Liver (tissue), 10 donors: ENCODE measurements at places on chromosomes 5 and 9.

GRCh38 chr5:16934123-16934522 is 2.0 kb downstream of the MYO10 start:
- peak; percentile 47 for DNase-seq

DNA sequence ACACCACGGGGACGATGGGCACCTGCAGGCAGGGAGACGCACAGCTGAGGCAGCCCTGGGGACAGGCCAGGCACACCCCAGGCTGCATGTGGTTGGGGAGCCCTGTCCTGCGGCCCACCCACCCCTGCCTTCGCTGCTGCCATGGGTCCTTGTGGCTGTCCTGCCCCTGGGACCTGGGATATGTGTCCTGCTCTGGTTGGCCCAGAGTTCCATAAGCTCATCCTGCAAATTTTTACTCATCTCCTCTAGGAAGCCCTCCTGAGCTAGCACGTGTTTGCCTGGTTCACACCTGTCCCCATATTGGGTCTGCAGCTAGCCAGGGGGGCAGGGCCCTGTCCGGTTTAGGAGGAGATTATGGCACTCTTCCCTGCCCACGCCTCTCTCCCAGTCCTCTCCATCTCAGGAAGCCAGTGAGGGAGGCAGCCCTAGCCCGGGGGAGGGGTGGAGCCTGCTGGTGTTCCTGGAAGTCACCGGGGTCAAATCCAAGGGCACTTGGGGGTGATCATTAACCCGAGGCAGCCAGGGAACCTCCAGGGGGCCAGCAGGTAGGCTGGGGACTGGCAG is 12.2 kb downstream of the EGFL7 start:
- peak; percentile 78 for DNase-seq

DNA sequence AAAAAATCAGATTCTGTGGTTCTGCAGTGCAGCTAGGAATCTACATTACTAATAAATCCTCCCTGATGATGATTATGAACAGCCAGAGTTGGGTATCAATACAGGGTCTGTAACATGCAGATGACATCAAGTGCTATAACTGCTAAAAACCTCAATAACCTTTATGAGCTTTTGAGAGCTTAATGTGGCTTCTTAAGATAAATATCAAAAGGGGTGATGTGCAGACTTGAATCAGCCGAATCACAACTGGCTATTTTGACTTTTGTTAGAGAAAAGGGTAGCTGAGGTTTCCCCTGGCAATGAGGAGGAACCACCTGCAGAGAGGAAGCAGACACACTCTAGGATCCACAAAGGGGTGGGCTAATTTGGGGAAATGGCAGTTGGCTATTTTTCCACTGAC is 30.2 kb downstream of the CAPSL start:
- no peak for DNase-seq

DNA sequence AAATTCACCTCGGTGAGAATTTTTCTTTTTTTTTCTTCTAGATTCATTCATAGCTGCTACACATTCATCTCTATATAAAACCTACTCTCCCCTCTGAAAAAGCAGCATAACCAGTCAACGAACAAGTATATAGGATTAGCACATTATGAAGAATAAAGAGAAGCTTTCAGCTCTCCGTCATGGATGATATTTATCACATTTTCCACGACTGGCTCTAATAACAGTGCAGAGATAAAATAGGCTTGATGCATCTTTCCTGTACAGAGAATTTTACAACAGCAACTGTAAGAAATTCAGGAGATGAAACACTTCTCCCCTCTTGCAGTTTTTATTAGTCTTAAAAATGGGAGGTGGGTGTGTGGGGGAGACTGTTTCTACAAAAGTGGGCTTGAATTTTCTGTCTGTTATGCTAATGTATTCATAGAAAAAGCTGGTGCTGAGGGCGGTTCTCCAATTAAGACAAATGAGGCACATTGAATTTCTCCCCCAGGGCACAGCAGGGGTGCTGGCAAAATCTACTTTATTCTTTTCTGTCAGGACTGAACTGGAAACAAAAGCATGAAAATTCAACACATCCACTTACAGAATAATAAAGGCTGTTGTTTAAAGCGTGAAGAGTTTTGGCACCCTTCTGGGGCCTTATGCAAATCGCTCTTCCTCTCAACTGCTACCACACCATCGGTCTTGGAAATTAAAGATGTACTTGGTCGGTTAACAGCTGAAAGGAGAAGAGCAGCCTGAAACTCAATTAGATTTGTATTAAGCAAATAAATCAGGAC is 233.9 kb upstream of the ZNF608 start:
- DNase-seq: no peak

DNA sequence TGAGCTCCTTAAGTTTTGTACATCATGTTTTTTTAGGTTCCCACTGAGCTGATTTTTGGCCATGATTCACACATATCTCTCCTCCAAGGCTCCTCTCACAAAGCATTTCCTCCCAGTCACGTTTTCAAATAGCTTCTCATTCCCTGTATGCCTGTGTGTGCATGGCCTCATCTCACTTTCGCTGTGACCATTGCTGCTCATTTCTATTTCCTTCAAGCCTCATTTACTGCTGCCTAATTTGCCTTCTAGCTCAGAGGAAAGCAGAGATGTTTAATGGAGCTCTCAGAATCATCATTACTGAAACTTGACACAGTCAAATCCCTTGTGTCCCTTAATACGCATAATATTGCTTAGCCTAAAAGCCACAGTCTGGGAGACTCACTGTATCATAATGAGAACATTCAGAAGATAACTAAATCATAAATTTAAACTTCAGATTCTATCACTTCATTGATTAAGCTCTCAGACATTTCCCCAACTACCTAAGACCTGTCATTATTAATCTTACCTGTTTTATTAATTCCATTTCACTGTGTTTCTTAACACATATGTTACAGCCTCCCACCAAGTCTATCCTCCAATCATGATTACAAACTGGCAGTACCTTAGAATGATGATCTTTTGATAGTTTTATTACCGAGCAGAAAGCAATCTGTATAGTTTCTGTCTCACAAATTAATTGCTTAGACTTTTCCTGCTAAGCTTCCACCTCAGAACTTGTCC is 278.3 kb upstream of the PTGER4 start:
- no peak for DNase-seq

DNA sequence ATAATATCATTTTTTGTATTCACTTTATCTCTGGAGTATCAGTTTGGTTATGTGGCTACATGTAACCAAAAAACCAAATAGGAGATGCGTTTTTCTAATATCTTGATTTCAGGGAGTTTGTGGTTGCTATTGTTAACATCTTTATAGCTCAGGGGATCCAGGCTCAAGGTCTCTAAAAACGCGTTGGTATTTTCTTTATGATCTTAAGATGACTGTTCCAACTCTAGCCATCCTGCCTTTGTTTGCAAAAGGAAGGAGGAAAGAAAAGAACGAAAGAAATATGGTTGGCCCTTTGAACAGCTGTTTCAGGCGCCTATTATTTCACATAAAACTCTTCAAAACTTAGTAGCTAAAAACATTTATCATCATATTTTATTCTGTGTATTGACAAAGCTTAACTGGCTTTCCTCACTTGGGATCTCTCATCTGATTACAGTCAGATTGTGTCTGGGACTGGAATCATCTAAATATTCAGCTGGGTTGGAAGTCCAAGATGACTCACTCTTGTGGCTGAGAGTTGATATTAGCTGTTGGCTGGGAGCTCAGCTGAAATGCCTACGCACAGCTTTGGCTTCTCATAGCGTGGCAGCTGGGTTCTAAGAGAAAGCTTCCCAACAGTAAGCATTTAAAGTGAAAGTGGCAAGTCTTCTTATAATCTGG is 60.1 kb downstream of the FAM174A start:
- no peak for DNase-seq

GRCh38 chr5:145554399-145554798 is 280.7 kb downstream of the PRELID2 start:
- no peak for DNase-seq

DNA sequence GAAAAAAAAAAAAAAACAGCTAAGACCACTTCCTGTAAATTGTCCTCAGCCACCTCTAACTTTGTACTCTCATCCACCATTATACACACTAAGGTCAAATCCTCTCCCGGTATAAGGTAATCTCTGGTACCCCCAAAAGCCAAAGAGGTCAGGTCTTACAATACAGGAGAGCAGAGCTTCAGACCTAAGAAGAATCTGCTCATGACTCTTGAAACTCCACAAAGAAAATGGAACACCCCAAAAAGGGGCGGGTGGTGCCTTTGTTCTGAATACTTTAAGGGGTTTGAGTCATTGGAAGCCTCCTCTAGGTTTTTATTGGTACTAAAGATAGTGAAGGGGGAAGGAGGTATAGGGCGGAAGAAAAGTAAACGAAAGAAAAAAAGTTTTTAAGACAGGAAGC is 69.8 kb downstream of the COL15A1 start:
- no peak for DNase-seq

DNA sequence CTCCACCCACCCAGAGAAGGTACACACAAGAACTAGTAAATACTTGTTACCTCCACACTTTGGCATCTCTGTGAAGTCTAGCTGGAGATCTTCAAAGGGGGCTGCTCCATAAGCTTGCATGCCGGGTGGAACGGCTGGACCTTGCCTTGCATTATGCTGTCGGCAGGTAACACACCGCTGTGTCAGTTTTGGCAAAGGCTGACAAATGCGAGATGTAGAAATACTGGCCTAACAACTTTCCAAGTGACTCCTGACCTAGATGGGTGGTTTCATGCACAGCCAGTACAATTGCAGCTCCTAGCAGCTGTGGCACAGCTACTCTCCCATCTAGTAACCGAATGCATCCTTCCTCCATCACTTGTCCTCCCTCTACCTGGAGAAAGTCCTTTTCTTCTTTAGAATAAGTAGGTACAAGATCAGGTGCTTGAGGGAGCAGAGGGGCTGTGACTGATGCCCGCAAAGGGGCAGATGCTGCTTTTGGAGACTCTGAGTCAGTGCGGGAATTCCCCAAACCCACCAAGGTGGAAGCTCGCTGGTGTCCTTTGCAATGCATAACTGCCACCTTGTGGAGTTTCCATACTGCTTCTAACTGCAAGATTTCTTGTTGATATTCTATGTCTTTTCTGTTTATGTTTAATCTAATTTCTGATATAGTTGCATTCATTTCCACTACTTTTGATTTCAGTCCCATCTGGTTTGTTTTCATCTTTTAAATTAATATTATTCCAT is 78.4 kb downstream of the TMEM161B start:
- DNase-seq: no peak

DNA sequence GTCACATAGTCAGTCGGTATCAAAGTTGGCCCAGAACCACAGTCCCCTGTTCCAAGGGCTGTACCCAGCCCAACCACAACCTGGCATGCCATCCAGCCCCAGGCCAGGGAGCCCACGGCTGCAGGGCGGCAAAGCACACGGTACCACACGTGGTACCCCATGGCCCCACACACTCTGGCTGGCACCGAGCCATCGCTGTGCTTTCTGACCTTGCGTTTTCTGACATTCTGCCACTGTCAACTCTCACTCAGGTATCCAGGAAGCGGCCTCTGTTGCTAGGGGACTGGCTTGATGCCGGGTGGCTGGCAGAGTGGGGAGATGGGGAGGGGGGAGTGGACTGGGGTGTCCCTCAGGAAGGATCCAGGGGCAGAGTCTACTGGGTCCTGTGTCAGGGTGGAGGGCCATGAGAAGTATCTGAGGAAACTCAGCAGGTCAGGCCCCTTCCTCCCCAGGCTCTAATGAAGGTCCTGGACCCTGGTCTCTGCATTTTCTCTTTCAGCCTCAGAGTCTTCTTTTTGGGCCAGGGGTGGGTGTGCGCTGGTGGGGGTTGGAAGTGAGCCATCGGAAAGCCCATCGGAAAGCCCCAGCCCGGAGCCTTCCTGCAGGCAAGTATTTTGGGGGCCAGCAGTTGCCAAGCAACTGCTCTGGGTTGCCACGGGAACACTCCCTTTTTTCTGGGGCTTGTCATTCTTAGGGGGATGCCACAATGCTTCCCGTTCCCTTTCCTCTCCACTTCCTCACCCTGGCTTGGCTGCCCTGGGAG is 21.0 kb upstream of the RALGDS start:
- no peak for DNase-seq

GRCh38 chr5:25009063-25009462 is 364.3 kb upstream of the CDH10 start:
- DNase-seq: no peak

DNA sequence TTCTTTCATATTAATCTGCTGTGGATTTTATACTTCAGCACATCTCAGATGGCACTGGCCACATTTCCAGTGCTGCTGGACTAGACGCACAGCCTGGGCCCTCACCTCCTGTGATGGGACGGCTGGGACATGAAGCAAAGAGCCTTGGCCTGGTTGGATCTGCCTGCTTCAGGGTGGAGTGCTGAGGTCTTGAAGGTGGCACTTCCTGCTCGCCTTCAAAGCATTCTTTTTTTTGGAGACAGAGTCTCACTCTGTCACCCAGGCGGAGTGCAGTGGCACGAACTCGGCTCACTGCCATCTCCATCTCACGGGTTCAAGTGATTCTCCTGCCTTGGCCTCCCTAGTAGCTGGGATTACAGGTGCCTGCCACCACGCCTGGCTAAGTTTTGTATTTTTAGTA is 73.1 kb downstream of the RAPGEF1 start:
- no peak for DNase-seq

GRCh38 chr9:100307080-100307479 is 45.7 kb downstream of the TEX10 start:
- DNase-seq: no peak

DNA sequence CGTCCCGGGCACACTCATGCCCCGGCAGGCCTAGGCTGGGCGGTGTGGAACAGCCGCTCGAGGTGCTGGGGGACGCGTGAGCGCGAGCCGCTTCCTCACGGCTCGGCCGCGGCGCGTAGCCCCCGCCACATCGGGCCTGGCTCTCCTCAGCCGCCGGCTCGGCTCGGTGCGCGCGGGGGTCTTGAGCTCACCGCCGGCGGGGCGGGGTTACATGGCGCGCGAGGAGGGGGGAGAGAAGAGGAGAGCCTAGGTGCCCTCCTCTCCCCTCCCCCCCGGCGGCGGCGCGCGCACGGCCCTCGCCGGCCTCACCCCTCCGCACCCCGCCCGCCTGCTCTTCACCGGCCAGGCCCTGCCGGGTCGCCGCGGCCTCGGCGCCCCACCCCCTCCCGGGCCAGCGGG is 7.7 kb downstream of the RANBP6 start:
- DNase-seq: peak; percentile 83

DNA sequence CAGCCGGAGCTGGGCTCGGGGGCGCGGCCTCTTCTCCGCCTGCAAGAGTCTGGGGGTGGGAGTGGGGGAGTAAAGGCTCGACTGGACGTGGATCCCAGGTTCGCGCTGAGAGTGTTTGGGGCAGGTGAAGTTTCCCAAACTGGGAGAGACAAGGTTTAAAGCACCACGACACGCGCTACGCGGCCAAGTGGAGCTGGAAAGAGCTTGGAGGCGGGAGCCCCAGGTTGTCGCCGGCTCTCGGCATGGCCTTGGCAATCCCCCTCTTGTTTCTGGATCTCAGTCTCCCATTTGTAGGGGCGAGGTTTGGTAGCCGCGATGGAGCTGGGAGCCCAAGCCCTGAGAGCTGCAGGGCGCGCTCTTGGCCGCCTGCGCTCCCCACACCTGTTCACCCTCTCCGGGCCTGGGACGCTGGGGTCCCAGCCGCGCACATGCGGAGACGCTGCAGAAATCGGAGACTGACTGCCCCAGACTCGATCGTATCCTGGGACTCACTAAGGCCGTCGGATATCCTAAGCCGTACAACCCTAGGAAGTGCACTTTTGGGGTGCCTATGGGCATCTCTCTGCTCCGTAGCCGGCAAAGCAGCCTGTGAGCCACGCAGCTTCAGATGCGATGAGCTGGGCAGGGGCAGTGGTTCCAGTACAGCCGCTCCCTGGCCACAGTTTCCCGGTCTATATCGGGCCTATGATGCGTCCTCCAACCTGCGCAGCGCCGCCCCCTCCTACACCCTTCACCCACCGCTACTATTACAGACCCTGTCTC is 937 bp downstream of the TMOD1 start:
- peak; percentile 57 for DNase-seq
